ENCODE measurements at places on chromosomes 5 and 9. TPM values are rescaled to one million over a fixed set of nuclear protein-coding genes. Genes with fewer than 3 reads are reported as not detected.

DNA sequence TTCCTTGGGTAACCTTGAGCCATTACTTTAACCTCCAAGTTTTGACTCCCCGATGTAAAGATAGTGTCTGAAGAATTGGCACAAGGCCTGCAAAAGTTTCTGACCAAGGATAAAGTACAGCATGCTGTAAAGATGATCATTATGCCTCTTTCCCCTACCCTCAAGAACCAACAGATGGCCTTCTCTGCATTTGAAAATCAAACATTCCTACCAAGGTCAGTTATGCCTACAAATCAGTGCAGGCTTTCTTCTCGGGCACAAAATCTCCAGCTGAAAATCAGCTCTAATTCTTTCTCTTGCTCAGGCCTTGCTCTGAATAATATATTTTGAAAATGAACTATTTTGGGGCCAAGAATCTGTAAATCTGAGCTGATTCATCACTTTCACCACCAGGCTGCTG, 59.7 kb downstream of the PPP2R2B start:
- DNase-seq = no peak

- DNase-seq = no peak
These were observed 55.4 kb downstream of the STK32A start for GRCh38 chr5:147290261-147290660.

GRCh38 chr5:141330299-141331080, at the start of gene PCDHGA1:
PCDHGA1 (plus strand) TSS chr5:141330514.
- DNase-seq = no peak

The SPINK5 gene
- 0.10 TPM for total RNA-seq

The IL4 gene
- total RNA-seq = not detected

DNA sequence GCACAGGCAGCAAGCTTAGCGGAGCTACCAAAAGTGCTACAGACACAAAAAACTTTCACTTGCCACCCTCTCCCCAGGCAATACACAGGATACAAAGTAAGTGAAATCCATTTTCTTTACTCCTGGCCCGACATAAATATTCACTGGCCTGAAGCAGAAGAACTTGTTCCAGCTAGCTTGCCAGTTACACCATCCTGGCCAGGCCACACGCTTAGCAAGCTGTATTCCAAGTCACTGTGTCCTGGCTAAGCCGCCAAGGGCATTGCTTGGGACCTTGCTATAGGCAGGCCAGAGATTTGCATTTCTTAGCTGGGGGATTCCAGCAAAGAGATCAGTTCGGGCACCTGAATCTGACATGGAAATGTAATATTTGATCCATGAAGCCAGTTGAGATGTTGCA, 71.0 kb upstream of the SLC1A3 start:
- DNase-seq = no peak

GRCh38 chr5:177382423-177383029, 1.7 kb upstream of the SLC34A1 start:
- no peak for DNase-seq

The SPATA31C1 gene
- not detected for total RNA-seq

DNA sequence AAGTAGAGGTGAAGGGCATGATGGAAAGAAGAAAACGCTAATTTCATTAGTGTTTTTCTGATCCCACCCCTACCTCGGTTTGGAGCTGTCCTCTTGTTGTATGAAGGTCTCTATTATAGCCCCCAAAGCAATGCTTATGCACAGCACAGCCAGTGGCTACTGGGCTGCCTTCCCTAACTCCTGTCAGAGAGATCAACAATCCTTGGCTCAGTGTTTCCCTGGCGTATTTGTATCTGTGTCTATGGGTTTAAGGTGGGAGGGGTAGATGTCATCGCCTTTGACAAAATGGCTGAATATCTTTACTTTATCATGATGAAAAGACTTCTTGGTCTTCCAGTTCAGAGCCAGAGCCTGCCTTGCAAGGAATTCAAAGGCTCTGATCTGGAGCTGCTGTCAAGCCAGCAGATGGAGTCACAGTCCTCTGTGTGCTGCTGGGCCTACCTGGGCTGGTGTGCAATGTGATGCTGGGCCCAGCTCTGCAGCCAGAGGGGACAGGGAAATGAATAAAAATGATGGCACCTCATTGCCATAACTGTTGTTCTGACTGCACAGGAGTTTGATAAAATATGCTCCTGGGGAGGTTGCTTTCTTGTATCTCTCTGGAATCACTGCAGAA, 20.1 kb upstream of the HSPA9 start:
- DNase-seq = no peak

The KCNMB1 gene
- total RNA-seq = not detected

DNA sequence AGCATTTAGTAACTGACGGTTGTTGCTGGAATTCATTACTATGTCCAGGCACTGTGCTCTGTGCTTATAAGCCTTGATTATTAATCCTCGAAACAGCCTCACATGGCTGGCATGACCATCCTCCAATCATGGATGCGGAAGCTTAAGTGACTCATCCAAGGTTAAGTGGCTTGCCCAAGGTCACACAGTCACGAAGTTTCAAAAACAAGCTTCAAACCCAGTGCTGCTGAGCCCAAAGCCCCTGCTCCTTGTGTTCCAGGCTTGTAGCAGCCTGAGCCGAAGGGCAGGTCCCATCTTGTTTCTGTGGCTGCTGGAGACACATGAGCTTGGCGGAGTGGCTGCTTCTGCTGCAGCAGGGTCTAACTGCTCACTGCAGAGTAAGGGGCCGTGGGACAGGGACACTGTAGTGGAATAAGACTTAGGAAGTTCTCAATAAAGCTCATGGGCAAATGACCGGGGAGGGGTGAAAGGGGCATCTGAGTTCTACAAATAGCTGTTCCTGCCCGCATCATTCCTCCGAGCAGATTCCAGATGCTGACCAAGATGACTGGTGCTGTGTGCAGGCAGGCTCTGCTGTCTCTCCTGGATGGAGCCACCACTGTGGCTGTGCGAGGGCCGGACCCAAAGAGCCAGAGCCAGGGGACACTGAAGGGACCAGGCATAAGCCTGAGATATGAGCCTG, 32.4 kb downstream of the WHRN start:
- DNase-seq = no peak

GRCh38 chr5:131021646-131022045, 143.4 kb downstream of the HINT1 start:
- DNase-seq = no peak

GRCh38 chr9:111320631-111321030, 9.4 kb downstream of the OR2K2 start:
- no peak for DNase-seq

The DMGDH gene
- total RNA-seq = 0.37 TPM

The AMACR gene
- 21.2 TPM for total RNA-seq

DNA sequence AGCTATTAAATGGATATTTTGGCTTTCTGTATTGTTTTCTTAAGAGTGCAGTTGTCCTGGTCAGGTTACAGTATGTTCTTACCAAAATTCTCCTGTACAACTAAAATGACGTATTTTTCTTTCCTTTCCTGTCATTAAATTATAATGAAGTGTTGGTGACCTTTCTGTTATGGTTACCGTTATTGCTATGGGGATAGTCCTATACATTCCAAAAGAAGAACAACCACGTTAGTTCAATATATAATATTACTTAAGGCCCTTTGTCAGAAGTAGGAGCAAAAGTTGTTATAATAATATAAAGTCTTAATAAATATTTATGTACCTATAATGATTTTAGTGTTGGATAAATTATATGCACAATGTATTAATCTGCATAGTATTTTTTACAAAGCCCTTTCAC, 82.4 kb upstream of the NREP start:
- DNase-seq = no peak

DNA sequence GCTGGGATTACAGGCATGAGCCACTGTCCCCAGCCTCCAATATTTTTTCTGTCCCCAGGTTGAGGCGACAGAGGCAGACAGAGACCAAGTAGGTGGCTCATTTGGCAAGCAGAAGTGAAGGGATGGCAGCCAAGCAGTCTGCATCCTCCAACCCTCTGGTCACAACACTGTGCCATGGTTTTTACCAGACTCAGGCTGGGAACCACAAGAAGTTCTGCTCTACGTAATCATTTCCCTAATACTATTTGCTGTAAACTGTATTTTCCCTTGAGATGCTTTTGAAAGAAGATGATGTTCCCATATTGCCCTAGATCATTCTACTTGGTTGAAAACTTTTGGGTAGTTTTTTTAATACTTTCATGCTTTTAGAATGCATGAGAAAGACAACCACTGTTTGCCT, 40.5 kb downstream of the PTTG1 start:
- no peak for DNase-seq

DNA sequence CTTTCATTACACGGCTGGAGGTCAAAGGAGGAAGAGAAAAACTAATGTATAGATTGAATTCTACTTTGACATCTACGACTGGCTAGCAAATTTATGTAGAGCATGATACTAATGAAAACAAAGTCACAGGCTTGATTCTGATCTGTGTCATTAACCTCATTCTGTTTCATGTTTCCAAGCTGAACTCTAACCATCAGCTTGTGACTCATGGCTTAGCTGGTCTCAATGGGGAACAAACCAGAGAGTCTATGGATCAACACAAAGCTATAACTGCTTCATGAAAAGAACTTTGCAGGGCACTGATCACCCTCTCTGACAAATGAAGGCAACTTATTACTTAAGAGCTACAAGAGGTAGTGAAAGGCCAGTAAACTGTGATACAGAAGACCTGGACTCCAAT, 23.6 kb upstream of the PDE4D start:
- no peak for DNase-seq

GRCh38 chr9:122042056-122042455, 51.1 kb downstream of the TTLL11 start:
- no peak for DNase-seq

DNA sequence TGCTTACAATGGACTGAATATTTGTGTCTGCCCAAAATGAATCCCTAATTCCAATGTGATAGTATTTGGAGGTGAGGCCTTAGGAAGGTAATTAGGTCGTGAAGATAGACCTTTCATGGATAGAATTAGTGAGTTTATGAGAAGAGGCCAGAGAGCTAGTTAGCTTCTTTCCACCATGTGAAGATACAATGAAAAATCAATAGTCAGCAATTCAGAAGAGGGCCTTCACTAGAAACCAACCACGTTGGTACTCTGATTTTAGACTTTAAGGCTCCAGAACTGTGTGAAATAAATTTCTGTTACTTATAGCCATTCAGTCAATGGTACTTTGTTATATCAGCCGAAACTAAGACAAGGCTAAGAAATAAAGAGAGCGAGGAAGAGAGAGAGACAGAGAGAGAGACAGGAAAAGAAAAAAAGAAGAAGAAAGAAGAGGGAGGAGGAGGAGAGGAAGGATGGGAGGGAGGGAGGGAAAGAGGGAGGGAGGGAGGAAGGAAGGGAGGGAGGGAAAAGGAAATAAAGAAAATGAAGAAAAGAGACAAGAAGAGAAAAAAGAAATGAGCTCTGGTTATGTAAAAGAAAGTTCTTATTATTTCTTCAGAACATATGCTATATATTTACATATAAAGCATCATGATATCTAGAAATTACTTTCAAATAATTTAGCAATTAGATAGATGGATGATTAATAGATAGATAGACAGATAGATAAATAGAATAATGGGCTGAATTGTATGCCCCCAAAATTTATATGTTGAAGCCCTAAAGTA, 1725.3 kb downstream of the EFNA5 start:
- DNase-seq = no peak

The PCDHAC2 gene
- 1.5 TPM for total RNA-seq

DNA sequence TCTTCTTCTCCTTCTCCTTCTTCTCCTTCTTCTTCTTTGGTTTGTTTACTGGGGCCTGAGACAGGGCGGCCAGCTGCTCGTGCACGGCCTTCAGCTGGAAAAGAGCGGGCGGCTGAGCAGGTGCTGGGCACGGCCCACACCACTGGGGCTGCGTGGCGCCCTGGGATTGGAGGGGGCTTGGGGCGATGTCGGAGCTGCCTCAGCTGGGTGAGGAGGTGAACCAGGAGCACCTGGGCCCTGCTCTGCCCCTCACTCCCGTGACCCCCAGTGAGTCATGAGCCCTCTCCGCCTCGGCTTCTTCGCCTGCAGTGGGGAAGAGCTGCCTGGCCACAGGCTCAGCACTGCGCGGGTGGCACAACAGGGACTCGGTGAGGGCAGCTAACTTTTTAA, 14.9 kb downstream of the BRD3OS start:
- no peak for DNase-seq

The ENTR1 gene
- total RNA-seq = 36.5 TPM

DNA sequence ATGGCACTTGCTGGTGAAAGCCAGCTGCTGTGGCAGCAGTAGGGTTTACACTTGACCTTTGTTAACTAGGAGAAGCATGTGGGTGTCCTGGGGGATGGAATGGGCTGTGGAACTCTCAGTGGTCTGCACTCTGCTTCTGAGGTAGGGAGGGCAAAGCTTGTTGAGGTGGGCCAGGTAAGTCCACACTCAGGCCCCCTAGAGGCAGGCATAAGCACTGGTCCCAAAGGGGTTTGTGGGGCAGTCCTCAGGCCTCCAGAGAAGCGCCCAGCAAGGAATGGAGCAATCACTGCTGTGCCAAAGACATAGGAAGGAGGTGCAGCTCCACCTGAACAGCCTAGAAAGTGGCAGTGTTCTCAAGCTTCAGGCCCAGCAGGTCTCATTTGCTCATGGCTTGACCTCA, 34.7 kb downstream of the INSL4 start:
- no peak for DNase-seq

DNA sequence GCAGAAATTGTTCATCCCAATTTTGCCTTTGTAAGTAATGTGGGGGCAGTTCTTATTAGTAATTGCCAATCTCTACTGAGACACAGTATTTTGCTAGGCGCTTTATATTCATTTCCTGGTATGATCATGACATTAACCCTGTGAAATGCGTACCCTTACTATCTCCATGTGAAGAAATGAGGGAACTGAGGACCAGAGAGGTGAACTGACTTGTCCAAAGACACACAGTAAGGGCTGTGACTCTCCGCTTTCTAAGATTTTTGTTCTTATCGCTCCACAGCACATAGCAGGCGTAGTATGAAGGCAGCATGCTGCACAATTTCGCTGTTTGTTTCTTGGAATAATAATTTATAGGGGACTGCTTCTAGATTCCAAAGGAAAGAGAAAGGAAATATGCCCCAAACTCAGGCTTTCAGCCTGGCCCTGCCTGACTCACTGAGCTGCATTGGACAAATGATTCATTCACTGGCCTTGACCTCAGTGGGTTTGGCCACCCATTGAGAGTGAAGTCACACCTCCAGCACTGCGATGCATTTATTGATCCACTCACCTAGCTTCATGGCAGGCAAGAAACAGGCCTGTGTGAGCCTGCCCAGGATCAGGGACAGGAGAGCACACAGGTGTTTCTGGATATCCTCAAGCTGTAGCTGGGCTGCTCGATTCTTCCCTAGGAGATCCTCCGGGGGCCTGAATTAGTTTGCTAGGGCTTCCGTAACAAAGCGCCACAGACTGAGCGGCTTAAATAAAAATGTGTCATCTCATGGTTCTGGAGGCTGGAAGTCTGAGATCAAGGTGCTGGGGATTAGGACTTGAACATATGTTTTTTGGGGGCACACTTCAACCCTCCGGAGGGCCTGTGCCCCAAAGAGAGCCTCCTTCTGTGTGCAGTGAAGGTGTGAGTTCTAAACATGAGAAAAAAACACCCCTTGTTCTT, 7.2 kb upstream of the DUSP1 start:
- no peak for DNase-seq

GRCh38 chr9:4126996-4127395, 172.9 kb downstream of the GLIS3 start:
- no peak for DNase-seq
